Pons (tissue), 1 donor: ENCODE measurements at places on chromosomes 7 and 10.
A peak's percentile ranks its signal among the peaks of the same experiment; 100 is the strongest.

DNA sequence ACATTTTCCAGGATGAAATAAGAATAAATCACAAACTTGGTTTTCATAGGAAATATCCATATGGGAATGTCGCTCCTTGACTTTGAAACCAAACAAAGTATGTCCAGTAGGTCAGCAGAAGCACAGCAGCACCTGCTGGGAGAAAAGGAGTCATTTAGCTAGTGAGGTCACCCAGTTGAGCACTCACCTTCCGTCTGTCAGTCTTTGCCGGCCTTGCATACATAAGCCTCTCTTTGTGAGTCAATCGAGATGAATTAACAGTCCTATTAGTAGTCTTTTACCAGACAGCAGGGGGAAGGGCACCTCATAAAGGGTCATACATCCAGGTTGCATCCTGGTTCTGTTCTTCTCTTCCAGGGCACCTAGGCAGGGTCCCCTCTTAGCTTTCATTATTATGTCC, 232.5 kb upstream of the FZD1 start:
- DNase-seq, result no peak

GRCh38 chr7:99791021-99791420, 7.0 kb upstream of the CYP3A4 start:
- no peak for DNase-seq

DNA sequence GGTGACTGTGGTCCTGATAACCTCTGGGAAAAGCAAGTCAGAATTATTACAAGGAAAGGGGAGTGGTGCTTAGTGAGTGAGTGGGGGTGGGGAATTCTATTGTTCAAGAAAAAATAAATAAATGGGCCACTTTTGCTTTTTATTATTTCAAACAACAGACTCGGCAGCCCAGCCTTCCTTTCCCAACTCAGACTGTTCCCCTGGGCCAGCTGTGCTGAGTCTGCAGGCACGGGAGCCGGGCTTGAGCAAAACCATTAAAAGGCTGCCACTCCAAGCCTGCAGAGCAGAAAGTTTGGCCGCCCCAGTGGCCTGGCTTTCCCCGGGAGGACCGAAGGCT, 90.0 kb downstream of the PLXNA4 start:
- DNase-seq, result no peak

DNA sequence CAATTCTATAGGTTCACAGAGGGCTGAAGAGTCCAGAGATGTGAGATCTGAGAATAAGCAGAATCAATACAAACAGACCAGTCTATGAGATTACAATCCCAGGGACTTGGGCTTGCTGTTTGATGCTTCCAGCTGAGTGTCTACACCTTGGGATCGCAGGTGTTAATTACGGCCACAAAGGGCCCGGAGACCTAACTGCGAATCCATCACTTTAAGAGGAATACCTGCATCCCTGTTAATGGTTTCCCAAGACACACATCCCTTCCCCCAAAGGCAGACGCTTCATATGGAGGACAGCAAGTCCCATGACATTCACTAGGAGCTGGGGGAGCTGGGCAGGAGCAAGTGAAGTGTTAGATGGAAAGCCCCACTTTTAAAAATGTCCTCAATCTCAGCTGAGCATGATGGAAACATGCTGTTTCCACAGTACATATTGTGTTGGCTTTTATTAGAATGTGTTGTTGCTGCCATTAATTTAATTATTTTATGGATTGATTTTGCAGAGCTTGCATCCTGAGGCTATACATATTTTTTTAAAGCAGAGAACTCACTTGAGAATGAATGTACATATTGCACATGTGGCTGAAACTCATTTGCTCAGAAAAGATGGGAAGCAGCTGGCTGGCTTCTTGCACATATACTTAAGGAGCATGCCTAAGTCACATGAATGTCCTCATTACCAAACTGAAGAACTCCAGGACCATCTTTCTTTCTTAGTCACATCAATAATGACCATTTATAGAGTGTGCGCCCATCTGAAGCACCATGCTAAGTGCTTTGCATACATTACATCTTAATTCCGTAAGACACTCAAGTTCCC, 151.3 kb downstream of the NEBL start:
- DNase-seq, result no peak

DNA sequence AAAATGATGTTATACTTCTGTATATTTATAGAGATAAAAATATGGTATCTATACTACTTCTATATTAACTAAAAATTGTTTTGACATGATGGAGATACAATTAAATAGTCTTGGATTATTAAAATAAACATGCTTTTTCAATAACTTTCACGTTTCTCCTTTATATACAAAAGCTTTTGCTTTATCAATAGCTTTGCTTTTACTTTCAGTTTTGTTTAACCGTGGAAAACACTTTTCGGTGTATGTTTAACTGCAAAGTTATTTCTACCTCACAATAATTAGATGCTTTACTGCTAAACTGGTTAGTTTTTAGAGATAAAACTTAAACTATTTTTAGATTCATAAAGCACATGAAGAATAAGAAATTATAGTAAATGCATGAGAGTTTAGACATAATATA, 432.1 kb upstream of the PCDH15 start:
- DNase-seq, result no peak

DNA sequence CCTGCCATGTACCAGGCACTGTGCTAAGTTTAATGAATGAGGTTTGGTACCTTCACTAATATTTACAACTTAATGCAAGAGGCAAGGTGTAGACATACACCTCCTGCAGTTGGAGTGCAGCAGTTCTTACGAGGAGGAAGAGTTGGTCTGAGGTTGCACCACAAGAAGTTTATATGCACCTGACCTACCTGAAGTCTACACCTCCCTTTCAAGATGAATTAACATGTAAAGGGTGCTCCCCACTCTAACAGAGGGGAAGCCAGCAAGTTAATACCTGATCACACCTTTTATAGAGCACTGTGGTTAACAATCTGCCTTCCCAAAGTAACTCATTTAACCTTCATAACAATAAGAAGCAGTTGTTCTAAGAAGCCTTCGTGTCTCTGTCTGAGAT, 120.0 kb downstream of the LYZL1 start:
- DNase-seq, result no peak

DNA sequence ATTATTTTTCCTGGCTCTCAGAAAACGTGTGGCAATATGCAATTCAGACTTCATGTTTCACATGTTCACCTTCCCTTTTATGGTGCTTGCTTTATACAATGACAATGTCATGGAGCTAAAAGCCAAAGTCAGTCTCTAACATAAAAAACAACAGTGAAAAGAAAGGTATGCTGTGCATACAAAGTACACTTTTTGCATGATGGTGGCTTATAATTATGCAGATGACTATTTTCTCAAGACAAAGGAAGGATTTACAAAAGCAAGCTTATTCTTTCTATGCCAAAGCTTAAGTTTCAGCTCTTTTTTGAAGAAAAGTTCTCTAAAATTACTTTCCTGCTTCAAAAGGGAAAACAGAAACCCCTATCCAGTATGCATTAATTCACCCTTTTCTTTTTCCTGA, 15.6 kb downstream of the ERCC6 start:
- DNase-seq, result no peak

DNA sequence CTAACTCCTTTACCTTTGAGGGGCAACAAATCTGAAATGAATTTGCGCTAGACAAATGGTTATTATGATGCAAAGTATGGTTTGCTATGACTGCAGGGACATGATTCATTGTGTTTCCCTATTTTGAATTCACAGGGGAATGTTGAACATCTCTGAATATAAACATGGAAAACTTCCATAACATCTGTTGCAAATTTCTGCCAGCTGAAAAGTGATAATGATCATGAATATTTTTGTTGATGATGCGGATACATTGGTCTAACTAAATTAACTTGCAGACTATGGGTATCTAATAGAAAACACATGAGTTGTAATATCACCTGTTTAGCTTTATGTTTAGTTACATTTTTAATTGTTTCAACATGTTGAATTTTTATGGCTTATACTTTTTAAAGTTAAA, 1325.5 kb downstream of the REEP3 start:
- DNase-seq, result no peak

- DNase-seq, result peak; percentile 76
Measured at GRCh38 chr10:124739119-124739921, 4.9 kb downstream of the FAM53B start.

DNA sequence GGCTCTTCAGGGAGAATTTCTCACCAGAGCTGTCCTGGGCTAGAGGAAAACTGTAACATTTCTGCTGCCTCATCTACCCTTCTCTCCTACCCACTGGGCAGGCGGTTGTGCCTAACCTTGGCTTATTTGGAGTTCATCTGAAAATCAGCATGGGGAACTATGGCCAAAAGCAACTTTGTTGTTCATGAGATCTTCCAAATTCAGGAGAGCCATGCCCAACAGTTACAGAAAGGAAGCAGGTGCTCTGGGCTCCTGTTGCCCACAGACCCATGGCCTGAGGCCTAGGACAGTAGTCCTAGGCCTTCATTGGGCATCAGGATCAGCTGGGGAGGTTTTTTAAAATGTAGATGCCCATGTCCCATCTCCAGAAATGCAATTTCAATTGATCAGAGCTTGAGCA, 85.2 kb downstream of the GRID1 start:
- no peak for DNase-seq

GRCh38 chr7:12328888-12329770, 74.5 kb downstream of the VWDE start:
- no peak for DNase-seq

- peak; percentile 64 for DNase-seq
Measured at GRCh38 chr10:53997953-53998352, 803.1 kb downstream of the PCDH15 start.

DNA sequence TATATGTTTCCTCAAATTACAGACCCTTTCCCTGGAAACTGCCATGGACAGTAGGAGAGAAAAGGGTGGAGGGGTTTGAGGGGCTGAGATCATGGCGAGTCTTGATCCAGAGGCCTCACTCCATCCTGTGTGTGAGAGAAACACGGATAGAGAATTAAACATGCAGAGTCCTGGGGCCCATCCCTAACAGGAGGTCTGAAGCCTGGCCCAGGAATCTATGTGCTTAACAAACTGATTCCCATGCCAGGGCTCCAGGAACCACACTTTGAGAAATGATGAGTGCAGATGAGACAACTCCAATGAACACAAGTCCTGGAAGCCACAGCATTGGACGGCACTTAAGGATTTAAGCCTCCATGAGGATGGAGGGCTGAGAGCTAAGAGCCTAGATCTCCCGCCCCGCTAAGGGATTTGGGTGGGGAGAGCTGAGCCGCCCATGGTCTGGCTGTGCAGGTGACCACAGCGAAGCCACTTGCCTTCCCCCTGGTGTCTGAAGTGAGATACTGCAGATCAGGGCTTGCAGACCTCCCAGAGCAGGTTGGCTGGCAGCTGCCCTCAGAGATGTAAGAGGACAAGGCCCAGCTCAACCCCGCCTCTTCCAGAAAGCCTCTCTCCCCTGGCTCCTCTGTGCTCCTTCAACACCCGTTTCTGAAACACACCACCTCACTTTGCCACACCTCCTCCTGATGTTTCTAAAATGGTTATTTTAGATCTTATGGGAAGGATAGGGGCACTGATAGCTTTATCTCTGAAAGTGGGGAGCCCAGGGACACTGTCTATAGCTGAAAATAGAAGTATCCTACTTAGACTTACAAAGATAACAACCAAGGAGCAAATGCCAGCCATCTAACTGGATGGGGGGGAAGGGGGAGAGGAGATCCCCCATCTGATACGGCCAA, 24.8 kb upstream of the EIF5AL1 start:
- no peak for DNase-seq

GRCh38 chr10:130739016-130739756, 572.3 kb downstream of the TCERG1L start:
- no peak for DNase-seq
